Central memory CD4-positive, alpha-beta T cell (primary cell): ENCODE measurements at places on chromosomes 7 and 10.

DNA sequence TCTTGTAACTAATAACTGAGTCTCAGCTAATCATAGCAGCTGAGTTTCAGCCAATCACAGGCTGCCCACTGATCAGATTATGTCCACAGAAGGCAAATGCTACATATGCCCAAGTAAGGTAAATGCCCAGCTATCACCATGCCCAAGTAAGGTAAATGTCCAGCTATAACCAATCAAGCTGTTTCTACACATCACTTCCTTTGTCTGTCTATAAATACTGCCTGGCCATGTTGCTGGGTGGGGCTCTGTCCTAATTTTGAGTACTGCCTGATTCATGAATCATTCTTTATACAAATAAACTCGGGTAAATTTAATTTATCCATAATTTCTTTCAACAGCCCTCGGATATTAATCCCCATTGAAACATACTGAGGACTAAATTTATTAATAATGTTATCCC lies 312.4 kb downstream of the CACNA2D1 start:
- DNase-seq, result no peak

DNA sequence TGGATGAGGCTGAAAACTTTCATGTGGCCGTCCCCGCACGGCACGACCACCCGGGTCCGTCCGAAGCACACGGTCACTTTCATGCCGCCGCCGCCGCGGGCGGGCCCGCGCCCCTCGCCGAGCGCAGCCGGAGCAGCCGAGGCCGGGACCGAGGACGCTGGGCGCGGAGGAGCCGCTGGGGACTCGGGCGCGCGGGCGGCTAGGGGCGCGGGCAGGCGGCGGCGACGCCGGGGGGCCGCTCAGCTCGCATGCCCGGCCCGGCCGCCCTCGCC lies 247 bp downstream of the PARD3 start:
- no peak for DNase-seq

GRCh38 chr10:108582387-108582786 lies 1340.9 kb downstream of the XPNPEP1 start:
- no peak for DNase-seq

GRCh38 chr7:76354981-76355730 lies 3.6 kb downstream of the YWHAG start:
- no peak for DNase-seq

DNA sequence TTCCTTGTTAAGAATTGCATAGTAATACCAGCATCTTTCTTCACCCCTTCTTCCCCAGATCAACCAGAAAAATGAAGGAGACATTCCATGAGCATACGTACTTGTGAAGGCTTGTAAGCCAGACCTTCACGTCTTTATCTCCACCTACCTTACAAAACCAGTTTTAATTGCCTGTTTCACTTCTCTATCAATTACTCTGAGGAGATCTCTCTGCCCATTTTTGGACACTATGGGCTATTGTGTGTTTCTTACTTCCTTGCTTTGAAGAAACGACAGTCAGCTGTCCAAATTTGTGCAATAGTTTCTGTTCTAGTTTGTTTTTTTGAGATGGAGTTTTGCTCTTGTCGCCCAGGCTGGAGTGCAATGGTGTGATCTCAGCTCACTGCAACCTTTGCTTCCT lies 349.7 kb upstream of the MBL2 start:
- no peak for DNase-seq

GRCh38 chr7:127158659-127159058 lies 94.1 kb downstream of the GRM8 start:
- DNase-seq, result no peak

DNA sequence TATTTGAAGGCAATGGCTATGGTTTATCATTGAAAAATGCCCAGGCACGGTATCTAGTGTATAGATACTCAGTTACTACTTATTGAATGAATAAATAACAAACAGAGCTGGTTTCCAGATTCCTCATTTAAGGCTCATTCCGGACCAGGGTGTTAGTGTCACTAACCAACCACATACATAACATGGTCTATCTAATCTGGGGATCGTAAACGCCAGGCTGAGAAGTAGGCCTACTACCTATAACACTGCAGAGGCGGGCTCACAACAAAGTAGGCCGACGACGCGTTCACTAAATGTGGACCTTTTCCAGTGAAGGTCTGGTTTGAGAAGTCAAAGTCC lies 423 bp downstream of the LSM5 start:
- DNase-seq, result no peak

DNA sequence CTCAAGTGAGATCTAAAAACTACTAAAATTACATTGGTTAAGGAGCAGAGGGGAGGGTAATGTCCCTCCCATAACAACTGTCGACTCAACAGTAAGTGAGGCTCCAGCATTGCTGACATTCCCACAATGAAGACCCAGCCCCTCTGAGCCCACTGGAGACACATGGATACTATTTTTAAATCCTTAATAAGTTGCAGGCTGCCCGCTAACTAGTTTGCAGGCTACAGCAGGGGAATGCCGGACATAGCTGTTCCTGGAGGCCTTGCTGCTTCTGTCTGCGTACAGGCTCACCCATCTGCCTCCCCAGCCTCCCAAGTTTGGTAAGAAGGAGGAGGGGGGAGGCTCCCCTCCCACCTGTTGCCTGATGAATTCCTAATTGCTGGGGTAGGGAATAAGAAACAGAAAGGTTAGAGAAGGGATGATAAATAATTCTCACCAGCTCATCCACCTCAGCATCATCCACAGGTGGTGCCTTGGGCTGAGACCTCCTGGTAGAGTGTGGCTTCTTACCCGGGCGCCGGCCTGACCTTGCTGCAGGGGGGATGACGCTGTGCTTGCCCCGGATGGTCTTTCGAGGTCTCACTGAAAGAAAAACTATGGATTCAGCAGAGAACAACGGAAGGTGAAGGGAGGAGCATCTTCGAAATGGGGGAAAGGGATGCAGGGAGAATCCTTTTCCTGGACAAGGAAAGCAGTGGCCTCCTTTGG lies 10.1 kb downstream of the FZD9 start:
- DNase-seq, result no peak

- peak; percentile 83 for DNase-seq
Measured at GRCh38 chr10:124744102-124745050, at the start of gene FAM53B. TSS of gene FAM53B (minus strand) at chr10:124744378. CDS start at chr10:124706713, 37,665 bp downstream.

DNA sequence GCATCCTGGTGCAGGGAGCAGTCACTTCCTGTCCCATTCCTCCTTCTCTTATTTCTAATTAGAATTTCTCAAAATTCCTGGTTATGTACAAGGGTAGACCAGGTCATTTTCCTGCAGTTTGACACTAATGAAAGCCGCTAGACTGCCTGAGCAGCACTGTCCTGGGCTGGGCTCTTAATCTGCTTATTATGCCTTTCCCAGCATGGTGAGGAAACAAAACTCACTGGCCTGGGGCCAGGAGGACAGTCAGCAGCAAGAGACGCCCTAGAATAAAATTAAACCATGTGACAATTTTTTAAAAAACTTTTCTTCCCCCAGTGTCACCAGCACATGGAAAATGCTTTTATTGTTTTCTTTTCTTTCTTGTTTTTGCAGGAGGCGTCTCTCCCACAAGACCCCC lies 647.5 kb downstream of the TYW1 start:
- DNase-seq, result no peak

DNA sequence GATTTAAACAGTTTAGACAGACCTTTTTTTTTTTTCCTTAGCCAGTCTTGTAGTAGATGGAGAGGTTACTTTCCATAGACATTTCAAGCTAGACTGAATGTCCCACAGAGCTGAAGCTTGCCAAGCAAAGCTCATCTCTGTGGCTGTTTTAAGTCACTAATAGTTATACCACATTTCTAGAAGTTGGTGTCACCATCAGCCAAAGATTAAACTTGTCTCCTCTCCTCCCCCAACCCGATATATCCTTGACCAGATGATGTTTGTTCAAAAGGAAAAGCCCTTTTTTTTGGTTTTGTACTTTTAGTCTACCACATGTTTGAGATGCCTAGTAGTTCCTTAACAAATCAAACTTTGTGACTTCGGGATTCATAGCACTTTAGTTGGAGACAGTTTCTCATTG lies 66.1 kb downstream of the ADD3 start:
- DNase-seq, result no peak

DNA sequence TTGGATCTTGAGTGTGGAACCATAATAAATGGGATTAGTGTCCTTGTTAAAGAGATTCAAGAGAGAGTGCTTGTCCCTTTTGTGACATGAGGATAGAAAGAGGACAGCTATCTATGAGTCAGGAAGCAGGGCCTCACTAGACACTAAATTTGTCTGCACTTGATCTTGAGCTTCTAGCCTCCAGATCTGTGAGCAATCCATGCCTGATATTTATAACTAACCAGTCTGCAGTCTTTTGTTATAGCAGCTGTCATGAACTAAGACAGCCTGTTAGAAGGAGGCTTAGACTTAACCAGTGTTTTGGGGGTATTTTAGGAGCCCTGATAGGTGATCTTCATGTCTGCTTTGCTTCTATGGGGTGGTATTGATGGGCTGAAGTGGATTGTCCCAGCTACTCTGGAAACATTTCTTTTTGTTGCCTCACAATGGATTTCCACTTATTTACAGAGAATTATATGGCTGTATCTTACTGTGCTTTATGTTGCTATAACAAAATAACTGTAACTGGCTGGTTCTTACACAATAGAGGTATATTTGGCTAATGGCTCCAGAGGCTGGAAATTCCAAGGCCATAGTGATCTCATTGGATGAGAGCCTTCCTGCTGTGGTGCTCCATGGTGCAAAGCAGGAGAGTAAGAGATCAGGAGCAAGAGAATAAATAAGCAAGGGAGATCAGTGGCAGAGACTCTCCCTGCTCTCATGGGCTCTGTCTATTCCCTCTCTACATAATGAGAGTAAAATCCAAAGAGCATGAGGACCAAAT lies 23.4 kb upstream of the AKR1C3 start:
- DNase-seq, result no peak

GRCh38 chr7:6160191-6160623 lies 112.2 kb downstream of the CYTH3 start:
- DNase-seq, result no peak

GRCh38 chr10:117569610-117570390 lies 27.3 kb downstream of the EMX2 start:
- DNase-seq, result no peak

- DNase-seq, result no peak
Measured at GRCh38 chr7:69228212-69228811, 370.0 kb upstream of the AUTS2 start.

DNA sequence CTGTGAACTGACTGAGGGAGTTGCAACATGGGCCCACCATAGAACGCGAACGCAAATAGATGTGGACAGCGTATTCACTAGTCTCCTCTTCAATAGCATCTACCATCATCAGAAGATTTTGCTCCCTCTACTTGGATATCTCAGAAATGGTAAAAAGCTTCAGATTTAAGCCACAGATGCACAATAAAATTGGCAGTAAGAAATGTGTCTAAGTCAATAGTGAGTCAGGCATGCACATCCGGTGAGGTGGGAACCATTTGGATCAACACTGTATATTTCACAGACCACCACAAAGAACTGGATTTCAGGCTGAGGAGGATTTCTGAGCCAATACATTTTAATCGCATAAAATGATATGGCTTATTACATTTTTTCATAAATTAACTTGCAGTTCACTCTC lies 111.5 kb upstream of the ADAM12 start:
- DNase-seq, result no peak

- DNase-seq, result no peak
Measured at GRCh38 chr7:114821030-114821900, 100.6 kb upstream of the MDFIC start.

GRCh38 chr7:44201813-44202212 lies 1.0 kb downstream of the YKT6 start:
- DNase-seq, result no peak

DNA sequence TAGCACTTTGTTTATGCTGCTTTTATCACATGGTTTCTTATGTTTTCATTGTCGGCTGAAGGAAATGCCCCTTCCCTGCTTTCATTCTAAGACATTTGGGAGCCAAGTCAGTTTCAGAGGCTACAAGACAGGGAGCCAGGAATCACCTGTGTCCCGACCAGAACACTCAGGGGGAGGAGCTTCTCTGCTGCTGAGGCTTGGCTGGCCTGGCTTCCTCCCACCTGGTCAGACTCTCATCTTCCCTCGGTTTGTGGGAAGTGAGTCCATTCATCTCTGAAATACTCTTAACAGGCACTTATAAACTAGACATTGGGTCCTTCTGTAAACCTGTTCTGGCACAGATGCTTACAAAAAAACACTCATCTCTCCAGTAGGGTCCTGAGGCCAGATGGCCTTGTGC lies 19.6 kb upstream of the GOLGA7B start:
- DNase-seq, result no peak

- DNase-seq, result no peak
Measured at GRCh38 chr7:22356701-22357310, at the start of gene RAPGEF5. TSS of gene RAPGEF5 (minus strand) at chr7:22357154. CDS start at chr7:22357060, 94 bp downstream.

GRCh38 chr7:136594739-136595144 lies 273.7 kb upstream of the CHRM2 start:
- no peak for DNase-seq

- DNase-seq, result no peak
Measured at GRCh38 chr10:132813560-132814468, 27.9 kb upstream of the NKX6-2 start.

- no peak for DNase-seq
Measured at GRCh38 chr10:120480848-120481247, 23.8 kb downstream of the PLPP4 start.

- DNase-seq, result no peak
Measured at GRCh38 chr7:108016841-108017775, 14.1 kb upstream of the LAMB1 start.

DNA sequence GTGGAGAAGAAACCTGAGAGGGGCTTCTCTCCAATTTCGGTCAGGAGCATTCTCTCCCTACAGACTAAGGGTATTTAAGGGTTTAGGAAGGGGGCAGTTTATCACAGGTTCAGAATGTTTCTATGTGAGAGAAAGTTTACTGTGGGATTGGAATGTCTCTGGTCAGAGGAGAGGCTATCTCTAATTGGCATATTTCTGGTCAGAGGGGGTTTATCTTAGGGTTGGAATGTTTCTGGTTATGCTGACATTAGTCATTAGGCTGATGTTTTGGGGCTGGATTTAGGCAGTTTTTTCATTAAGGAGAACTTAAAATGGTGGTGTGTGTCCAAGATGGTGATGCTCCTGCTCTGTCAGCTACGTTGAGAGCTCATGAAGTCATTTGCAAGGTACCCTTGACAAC lies 758.0 kb downstream of the TYW1 start:
- no peak for DNase-seq

- DNase-seq, result no peak
Measured at GRCh38 chr10:71074176-71074755, 138.1 kb upstream of the UNC5B start.

- no peak for DNase-seq
Measured at GRCh38 chr10:73828161-73828560, 16.8 kb upstream of the NDST2 start.

GRCh38 chr10:44733501-44734488 lies 177.3 kb upstream of the TMEM72 start:
- DNase-seq, result no peak

GRCh38 chr7:48471196-48471595 lies 299.9 kb downstream of the ABCA13 start:
- no peak for DNase-seq

GRCh38 chr7:134730411-134730829 lies 49.0 kb upstream of the CALD1 start:
- no peak for DNase-seq
